ENCODE measurements at places on chromosomes 11 and 22. TPM values are rescaled to one million over a fixed set of nuclear protein-coding genes. Genes with fewer than 3 reads are reported as not detected.

BCO2 gene
- total RNA-seq = 0.89 TPM

TSG101 gene
- 71.6 TPM for total RNA-seq

APOA5 gene
- total RNA-seq = not detected

MS4A7 gene
- not detected for total RNA-seq

RAPSN gene
- not detected for total RNA-seq

MS4A4A gene
- not detected for total RNA-seq

TBX10 gene
- not detected for total RNA-seq

TTC28 gene
- 18.9 TPM for total RNA-seq

CABP4 gene
- total RNA-seq = not detected

RBM4B gene
- total RNA-seq = 16.3 TPM

GRCh38 chr11:119854521-119854920, 125.5 kb upstream of the NECTIN1 start:
- no peak for DNase-seq
- H3K4me1 ChIP-seq = no peaks in the 10 kb centered on the region
- H3K36me3 ChIP-seq = no peaks in the 10 kb centered on the region
- H3K27me3 ChIP-seq = peaks cover 37% of the 10 kb centered on the region

- H3K4me1 ChIP-seq = no peaks in the 10 kb centered on the region
- H3K4me3 ChIP-seq = no peak overlapping the region
- peaks cover 39% of the 10 kb centered on the region for H3K27me3 ChIP-seq
- H3K27ac ChIP-seq = no peak overlapping the region
- H3K36me3 ChIP-seq = no peaks in the 10 kb centered on the region
Observed at GRCh38 chr11:44400431-44400830, 90.5 kb upstream of the ALX4 start.

DNA sequence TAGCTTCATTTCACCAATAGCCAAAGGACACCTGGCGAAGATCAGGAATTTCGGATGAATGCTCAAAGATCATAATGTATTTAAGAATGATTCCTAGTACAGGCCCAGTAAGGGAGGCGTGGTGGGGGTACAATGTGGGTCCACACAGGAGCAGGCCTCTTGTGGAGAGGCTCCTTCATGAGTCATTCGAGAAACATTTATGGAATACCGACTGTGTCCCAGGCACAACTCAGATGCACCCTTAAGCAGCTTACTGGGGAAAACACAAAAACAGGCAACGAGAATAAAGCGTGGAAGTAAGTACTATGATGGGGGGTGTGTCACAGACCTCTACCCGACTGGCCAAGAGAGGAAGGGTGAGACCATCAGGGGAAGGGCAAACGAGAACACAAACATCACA, 44.5 kb downstream of the SMCO4 start:
- H3K4me3 ChIP-seq = no peak overlapping the region
- H3K27ac ChIP-seq = no peak overlapping the region
- no peaks in the 10 kb centered on the region for H3K27me3 ChIP-seq

DNA sequence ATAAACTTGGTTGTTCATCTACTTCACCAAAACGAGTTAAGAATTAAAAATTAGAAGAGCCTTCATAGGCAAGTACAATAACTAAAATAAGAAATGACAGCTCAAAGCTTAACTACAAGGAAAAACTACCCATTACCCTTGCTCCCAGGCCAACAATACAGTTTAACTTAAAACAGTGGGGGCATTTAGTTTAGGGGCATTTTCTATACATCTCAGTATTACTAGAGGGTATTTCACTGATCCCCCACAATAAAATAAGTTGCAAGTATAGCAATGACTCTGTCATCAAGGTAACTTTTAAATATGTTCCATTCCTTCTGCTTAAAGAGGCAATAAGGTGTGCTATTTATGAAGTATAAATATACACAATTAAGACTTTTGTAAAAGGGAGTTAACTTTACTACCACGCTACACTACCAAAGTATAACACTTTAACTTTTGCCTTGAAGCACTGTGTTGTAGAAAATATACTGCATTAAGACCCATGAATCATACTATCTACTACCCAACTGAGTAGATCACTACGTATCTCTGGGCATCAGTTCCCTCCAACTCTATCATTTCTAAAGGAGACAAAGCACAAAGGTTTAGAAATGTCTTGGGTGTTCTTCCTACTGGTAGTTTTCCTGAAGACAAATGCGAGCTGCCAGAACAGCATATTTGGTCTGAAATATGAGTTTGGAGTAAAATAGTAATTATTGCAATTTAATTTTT, 29.8 kb downstream of the CHORDC1 start:
- DNase-seq = no peak
- peaks cover 22% of the 10 kb centered on the region for H3K36me3 ChIP-seq
- H3K27me3 ChIP-seq = no peaks in the 10 kb centered on the region
- H3K4me3 ChIP-seq = no peak overlapping the region
- no peaks in the 10 kb centered on the region for H3K4me1 ChIP-seq

DNA sequence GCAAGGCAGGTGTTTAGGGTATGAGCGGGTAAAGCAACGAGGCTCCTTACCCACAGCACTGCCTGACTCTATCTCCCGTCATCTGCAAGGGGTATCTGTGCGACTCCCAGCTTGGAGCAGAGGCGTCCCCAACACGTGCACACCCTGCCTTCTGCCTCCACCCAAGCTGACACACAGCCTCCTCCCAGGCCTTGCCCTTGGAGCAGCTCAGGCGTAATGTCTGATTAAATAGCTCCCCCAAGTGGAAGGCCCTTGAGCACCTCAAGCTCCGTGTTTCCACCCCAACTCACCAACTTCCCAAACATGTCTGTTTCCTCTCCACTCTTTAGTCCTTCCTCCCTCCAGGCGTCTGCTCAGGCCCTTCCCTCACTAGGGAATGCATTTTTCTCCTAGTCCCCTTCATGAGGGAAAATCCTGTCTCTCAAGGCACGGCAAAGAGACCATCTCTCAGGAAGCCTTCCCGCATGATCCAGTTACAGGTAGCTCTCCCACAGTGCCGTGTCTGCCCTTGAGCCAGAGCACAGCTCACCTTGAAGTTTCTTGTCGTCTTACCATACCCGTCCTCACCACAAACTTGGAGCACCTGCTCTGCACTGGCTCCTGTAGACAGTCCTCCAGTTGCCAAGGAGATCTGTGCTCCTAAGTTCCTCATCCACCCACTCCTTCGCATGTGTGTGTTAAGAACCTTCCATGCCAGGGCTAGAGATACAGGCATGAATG, 15.8 kb downstream of the CYB5R2 start:
- H3K36me3 ChIP-seq = no peaks in the 10 kb centered on the region
- no peak overlapping the region for H3K27ac ChIP-seq
- H3K27me3 ChIP-seq = peaks cover 2% of the 10 kb centered on the region
- no peaks in the 10 kb centered on the region for H3K4me1 ChIP-seq

GRCh38 chr11:126039485-126040271, 23.0 kb downstream of the CDON start:
- H3K4me3 ChIP-seq = no peak overlapping the region
- H3K27me3 ChIP-seq = peaks cover 6% of the 10 kb centered on the region
- H3K36me3 ChIP-seq = no peaks in the 10 kb centered on the region
- no peak overlapping the region for H3K27ac ChIP-seq

GRCh38 chr11:121109916-121110586, 9.0 kb downstream of the TECTA start:
- DNase-seq = no peak
- peaks cover 31% of the 10 kb centered on the region for H3K27me3 ChIP-seq

DNA sequence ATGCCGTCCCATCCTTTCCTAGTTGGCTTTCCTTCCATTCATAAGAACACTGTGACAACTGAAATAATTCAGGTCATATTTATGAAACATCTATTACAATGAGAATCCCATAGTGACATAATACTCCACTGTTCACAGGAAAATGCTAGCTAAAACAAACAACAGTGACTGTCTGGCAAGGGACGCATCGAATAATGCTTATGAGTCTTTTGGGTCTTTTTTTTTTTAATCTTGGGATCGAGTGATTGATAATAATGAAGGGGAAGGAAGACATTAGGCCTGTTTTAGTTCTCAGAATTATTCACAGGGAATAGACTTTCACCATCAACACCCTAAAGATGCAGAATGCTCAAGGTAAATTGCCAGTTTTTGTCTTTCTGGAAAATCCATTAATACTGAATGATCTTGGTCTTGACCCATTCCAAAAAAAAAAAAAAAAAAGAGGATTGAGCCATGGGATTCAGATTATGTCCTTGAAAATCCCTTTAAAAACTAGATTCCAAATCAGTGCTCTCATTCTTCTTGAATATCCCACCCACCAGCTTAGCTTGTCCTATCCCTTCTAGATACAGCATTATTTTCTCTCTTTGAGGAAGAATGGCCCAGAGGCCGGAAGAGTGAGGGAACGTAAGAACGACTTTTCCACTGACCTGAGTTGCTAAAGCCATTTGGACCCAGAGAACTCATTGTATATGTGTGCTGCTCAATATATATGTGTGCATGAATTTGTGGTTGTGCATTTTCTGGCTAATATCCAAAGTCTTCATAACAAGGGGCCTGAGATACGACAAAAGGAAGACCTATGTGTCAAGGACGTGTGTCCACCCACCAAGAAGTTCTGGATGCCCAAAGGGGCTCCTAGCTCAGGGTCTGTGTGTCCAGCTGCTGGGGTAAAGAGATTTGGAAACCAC, 35.2 kb upstream of the CREB3L1 start:
- no peaks in the 10 kb centered on the region for H3K27me3 ChIP-seq
- no peaks in the 10 kb centered on the region for H3K36me3 ChIP-seq
- peak overlapping the region; percentile 95 for H3K27ac ChIP-seq
- peak overlapping the region; percentile 90 for H3K4me3 ChIP-seq
- peaks cover 79% of the 10 kb centered on the region for H3K4me1 ChIP-seq

DNA sequence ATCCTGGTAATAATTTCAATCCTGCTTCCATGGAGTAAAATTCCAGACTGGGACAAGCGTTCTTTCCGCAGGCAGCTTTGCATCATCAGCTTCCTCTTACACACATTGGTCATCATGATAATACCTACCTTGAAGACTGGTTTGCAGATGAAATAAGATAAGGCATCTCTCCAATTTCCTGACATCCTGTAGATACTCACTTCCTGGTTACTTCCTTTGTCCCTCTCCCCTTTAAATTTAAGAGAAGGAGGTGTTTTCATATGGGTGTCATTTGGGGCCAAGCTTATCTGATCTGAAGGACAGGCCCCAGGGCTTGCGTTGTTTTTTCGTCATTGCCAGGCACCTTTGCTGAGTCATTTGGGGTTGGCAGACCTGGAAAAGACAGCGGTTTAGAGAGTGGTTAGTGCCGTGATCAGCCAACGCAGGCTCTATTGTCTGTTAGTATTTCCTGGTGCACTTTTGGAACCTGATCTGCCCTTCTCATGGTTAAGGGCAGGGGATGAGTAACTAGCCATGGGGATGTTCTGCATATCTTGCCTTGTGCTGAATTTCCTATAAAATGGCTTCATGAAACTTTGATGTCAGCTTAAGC, 24.1 kb downstream of the GRAMD1B start:
- no peaks in the 10 kb centered on the region for H3K27me3 ChIP-seq
- H3K27ac ChIP-seq = peak overlapping the region; percentile 92
- H3K4me3 ChIP-seq = peak overlapping the region; percentile 50
- peaks cover 96% of the 10 kb centered on the region for H3K4me1 ChIP-seq
- peaks cover 21% of the 10 kb centered on the region for H3K36me3 ChIP-seq

DNA sequence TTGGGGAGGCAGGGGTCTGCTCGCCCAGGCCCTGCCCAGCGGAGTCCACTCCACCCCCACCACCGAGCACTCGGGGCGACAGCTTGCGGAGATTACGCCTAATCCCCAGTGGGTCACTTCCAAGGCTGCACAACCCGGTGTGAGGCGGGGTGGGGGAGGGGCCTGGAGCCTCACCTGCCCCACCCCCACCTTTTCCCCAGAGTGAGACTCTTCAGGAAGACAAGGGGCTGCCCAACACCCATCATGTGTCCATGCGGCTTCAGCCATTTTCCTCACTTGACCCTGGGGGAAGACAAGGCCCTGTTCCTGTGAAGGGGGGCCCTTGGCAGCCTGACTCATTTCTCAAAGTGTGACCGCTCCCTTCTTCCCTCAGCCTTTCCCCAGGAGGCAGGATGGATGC, 12.5 kb downstream of the SYNGR1 start:
- no peaks in the 10 kb centered on the region for H3K36me3 ChIP-seq
- H3K4me3 ChIP-seq = no peak overlapping the region
- H3K27ac ChIP-seq = no peak overlapping the region
- peaks cover 7% of the 10 kb centered on the region for H3K27me3 ChIP-seq
- H3K4me1 ChIP-seq = peaks cover 26% of the 10 kb centered on the region

DNA sequence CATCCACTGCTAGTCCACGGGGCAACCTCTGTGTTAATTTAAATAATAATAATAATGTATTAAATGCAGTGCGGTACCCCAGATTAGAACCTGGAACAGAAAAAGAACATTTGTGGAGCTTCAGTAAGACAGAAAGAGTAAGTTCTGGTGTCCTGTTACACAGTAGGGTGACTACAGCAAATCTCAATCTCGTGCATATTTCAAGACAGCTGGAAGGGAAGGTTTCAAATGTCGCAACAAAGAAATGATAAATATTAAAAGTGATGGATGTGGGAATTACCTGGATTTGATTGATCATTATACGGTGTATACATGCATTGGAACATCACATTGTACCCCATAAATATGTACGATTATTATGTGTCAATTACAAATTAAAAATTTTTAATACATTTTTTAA, 1.7 kb upstream of the RAC2 start:
- no peaks in the 10 kb centered on the region for H3K36me3 ChIP-seq
- H3K4me3 ChIP-seq = no peak overlapping the region
- H3K27me3 ChIP-seq = peaks cover 6% of the 10 kb centered on the region
- peaks cover 26% of the 10 kb centered on the region for H3K4me1 ChIP-seq
- no peak overlapping the region for H3K27ac ChIP-seq

GRCh38 chr22:38886333-38886732, 14.3 kb upstream of the CBX6 start:
- peaks cover 19% of the 10 kb centered on the region for H3K4me1 ChIP-seq
- no peak for DNase-seq
- H3K4me3 ChIP-seq = no peak overlapping the region
- H3K27me3 ChIP-seq = peaks cover 37% of the 10 kb centered on the region
- H3K36me3 ChIP-seq = no peaks in the 10 kb centered on the region

- H3K4me3 ChIP-seq = no peak overlapping the region
- no peak overlapping the region for H3K27ac ChIP-seq
- H3K36me3 ChIP-seq = peaks cover 5% of the 10 kb centered on the region
- H3K4me1 ChIP-seq = peaks cover 48% of the 10 kb centered on the region
- no peak for DNase-seq
- H3K27me3 ChIP-seq = peaks cover 1% of the 10 kb centered on the region
Observed at GRCh38 chr11:19814421-19814820, 101.8 kb downstream of the NAV2 start.

- no peaks in the 10 kb centered on the region for H3K36me3 ChIP-seq
- DNase-seq = no peak
- H3K4me3 ChIP-seq = peak overlapping the region; percentile 68
- H3K27me3 ChIP-seq = peaks cover 1% of the 10 kb centered on the region
Observed at GRCh38 chr11:128620309-128621100, 33.1 kb upstream of the ETS1 start.

DNA sequence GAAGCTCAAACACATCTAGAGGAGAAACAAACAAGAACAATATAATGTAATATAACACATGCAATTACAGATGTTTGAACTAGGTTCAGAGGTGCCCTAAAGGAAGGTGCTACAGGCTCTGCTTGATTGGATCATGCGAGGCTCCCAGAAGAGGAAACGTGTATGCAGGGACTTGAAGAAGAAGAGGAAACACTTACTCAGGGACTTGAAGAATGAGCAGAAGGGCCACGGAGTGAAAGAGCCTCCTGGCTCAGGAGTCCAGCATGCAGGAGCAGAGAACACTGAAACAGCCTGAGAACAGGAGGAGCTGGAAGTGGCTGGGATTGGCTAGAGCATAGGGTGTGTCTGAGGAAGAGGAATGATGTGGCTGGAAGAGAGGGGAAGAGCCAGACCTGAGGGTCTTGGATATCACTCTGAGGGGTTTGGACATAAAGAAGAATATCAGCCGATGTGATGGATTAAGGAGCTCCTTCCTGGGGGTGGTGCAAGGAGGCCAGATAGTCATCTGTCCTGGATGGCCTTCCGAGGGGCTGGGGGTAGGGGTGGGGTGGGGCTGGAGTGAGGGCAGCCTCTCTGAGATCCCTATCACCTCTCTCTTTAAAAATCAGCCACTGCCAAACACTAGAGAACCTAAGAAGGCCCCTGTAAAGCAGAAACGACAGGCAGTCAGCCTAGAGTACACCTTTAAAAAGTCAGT, 16.8 kb downstream of the FZD4 start:
- no peak overlapping the region for H3K27ac ChIP-seq
- DNase-seq = no peak
- H3K4me3 ChIP-seq = no peak overlapping the region

Measured in HFFc6 (cell line).